Cardiac muscle cell (in vitro differentiated cells and primary cell): ENCODE measurements at places on chromosomes 12 and 14.

GRCh38 chr14:31954991-31955390 is 122.1 kb upstream of the ARHGAP5 start:
- peak; percentile 27 for DNase-seq

DNA sequence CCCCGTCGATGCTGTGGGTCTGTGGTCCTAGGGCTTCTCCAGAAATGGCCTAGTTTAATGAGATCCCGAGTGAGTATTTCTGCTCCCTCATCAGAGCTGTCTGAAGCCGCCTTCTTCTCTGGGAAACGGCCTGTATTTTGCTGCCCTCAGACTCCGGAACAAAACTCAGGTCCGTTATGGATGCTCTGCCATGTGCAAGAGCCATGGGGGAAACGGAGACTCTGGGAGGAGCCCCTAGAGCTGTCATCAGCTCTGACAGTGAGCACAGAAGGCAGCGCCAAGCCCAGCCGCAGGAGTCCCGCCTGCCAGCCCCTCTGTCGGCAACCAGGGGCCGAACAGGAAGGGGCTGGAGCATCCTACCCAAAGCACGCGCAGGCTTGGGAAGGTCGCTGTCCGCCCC is 192.4 kb upstream of the PRMT8 start:
- DNase-seq: no peak

DNA sequence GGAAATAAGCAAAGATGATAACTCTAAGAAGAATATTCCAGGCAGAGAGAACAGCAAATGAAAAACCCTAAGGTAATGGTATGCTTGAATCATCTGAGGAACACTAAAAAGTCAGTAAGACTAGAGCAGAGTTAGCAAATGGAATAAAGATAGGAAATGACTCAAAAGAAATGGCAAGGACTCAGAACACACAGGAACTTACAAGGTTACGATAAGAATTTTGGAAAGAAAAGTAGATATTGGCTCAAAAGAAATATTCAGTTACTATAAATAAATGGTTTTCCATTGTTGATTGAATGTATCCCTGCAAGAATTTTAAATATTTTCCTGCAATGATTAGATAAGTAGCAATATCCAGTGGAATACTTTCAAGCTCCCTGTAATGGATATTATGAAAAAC is 705.8 kb downstream of the C12orf50 start:
- DNase-seq: peak; percentile 92

- no peak for DNase-seq
Observed at GRCh38 chr12:78732481-78732880, 132.1 kb upstream of the SYT1 start.

GRCh38 chr12:55996201-55996714 is 818 bp upstream of the SUOX start:
- peak; percentile 71 for DNase-seq

- DNase-seq: peak; percentile 94
Observed at GRCh38 chr12:105235732-105236476, at the start of gene APPL2. Gene APPL2, minus strand, starts transcription at chr12:105236174. Its CDS starts 162 bp downstream, at chr12:105236012.

DNA sequence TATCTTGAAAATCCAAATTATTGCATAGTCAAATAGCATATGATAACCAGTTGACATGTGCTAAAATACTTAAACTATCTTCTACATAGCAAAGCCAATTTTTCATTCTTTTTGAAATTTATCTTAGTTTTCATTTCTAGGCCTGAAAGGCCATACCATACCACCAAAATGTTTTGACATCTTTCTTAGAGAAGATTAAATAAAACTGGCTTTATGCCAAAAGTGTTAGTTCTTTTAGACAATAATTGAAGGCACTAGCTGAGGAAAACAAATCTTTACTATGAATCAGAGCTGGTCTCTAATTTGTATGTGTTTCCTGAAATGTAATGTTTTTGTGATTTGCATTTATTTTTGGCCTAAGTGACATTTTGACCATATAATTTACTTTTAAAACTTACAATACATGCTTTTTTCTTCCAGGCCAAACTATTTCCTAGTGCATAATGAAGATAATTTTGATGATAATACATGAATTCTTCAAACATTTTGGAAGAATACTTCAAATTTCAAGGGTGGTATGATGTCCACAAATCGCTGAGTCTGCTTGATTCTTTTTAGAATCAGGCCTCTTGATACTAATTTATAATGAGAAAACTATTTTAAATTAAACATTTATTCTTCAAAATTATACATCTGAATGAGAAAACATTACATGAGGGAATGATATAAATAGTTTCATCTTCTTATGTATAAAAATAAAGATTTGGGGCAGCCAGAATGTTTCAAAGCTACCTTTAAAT is 6.5 kb upstream of the KCNMB4 start:
- DNase-seq: no peak

- no peak for DNase-seq
Observed at GRCh38 chr12:24996820-24997219, 47.9 kb upstream of the BCAT1 start.

GRCh38 chr12:46670636-46671035 is 155.2 kb downstream of the SLC38A4 start:
- no peak for DNase-seq

- DNase-seq: no peak
Observed at GRCh38 chr12:108647585-108648287, 14.0 kb upstream of the SELPLG start.

DNA sequence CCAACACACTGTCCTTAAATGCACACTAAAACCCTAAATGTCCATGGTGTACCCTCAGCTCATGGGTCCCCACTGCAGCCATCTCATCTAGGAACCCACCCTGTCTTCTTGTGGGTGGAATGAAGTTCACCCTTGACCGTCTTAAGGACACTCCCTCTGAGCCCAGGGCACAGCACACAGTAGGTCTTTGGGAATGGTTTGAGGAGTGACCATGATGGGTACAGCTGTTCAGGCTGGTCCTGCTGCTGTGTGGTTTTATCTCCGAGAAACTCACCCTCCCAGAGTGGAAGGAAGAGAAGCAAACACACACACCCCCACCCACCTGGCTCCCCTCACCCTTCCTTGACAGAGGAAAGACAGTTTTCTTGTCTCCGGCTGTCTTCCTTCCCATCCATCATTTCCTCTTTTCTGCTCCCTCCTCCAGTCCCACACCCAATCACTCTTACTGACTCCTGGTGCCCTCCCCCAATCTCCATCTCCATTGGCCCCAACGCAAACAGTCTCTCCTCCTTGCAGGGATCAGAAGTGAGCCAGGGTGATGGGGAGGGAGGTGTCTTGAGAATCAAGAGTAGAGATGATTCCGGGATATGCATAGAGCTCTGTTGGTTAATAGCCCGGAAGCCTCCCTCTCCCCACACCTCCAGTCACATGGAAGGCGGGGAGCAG is 105.9 kb upstream of the LHX5 start:
- DNase-seq: no peak

GRCh38 chr12:53567961-53568808 is 58.0 kb downstream of the ATF7 start:
- no peak for DNase-seq
